ENCODE measurements at places on chromosomes 2 and 18.

GRCh38 chr2:169819106-169819505 is 5.6 kb downstream of the METTL5 start:
- no peak for DNase-seq

DNA sequence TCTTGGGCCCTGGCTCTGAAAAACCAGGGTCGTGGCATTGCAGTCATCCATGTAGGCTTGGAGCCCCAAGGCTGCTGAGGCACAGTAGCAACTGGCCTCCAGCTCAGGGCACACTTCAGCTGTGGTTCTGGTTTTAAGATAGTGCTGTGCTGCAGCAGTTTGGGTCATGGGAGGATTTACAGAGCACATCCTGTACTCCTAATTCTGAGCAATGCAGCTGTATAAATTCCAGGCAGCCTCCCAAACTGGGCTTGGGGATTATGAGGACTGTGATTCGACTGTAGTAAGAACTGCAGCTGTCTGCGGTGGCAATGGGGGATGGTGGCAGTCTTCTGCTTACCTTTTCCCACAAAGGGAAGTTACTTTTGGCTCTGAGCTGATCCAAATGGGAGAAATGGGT is 536.3 kb upstream of the GCFC2 start:
- no peak for DNase-seq

DNA sequence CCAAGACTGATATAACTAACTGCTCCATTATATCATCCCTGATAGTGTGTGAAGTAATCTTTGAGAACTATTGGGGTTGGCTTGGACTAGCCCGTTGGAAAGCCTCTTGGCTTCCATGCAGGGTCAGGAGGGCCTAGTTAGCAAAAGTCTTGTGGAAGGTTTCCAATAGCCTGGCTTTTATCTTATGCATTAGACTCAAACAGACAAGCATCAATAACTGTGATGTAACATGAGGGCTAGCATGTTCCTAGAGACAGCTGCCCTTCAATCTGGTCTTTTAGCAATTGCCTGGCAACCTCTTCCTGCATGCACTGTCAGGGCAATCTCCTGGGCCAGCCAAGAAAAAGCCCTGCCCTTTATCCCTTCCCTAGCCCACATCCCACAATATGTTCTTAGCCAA is 18.2 kb downstream of the SLC8A1 start:
- no peak for DNase-seq

- DNase-seq: no peak
These were observed 40.0 kb upstream of the SNTG2 start for GRCh38 chr2:910698-911097.

- no peak for DNase-seq
These were observed 155.8 kb downstream of the CDH7 start for GRCh38 chr18:65906621-65907034.

DNA sequence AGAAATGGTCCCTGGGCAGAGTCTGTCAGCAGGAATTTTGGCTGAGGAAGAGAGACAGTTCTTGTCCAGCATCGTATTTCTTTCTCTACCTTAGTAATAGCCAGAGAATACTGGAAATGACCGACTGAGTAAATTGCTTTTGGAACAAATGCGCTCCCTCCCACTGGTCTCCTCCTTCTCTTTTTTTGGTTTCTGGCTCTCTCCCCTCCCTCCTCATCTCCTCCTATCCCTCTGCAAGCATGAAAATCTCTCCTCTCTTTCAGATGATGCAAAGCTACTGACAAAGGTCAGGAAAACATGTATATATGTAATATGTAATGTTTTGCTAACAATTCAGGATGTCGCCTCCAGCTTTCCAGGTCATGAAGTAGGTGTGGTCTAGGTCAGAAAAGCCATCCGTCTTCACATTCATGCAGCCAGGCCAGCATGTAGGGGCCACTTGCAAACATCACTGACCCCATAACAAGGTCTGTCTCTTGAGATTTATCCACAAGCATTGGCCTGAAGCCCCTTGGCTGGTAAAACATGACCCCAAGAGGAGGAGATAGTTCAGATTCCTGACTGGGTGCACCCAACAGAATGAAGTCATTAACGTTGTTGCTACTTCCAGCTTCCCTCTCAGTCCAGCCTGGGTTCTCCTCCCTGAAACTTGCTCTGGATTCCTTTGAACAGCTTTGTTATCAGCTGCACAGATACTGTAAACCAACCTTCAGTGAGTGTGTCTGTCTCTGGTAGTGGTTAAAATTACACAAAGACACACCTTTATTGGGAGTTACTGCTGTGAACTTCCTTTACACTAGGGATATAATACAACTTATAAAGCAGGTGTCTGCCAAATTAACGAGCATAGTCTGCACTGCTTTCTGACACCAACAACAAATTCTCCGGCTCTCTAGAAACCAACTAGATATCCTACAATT is 864.4 kb upstream of the KLHL29 start:
- no peak for DNase-seq

All from spinal cord (tissue), 10 donors.